ENCODE measurements at places on chromosomes 3 and 15.

GRCh38 chr15:49279521-49280456 lies 109.7 kb downstream of the GALK2 start:
- DNase-seq = no peak

- DNase-seq = no peak
These were observed 14.7 kb downstream of the EDEM1 start for GRCh38 chr3:5202222-5202621.

DNA sequence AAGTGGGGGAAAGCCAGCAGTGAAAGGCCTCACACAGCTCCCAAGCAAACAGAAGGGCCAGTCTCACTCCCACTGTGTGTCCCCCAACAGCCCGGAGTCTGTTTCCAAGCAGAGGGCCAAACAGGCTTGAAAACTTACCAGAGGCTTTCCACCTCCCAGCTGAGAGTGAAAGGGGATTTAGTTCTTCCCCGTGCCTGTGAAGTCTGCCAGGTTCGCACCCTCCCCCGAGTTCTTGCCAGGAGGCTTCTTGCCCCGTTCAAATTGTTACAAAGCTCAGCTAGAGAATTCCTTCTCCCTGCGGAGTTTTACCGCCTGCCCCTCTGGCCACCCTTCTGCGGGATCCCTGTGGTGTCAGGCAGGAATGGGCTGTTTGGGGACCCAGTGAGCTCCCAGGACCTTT lies 68.0 kb upstream of the WNT7A start:
- DNase-seq = no peak

GRCh38 chr3:145767909-145768308 lies 393.1 kb downstream of the PLOD2 start:
- no peak for DNase-seq

- no peak for DNase-seq
These were observed 86.8 kb upstream of the MEF2A start for GRCh38 chr15:99478977-99479376.

DNA sequence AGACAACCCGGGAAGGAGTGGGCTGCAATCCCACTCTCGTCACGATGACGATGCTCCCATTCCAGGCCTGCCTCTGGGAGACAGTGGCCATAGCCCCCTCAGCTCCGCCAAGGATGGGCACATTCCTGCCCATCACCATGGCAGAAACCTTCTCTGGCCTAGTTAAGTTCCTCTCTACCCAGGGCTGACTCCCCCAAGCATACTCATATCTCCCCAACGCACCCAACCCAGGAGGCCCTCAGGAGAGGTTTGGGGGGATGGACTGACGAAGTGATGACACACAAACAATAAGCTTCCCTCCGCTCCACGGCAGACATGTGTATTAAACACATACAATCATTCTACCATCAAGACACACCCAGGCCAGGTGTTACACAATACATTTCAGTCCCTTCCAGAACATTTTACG lies 60.1 kb downstream of the VGLL4 start:
- DNase-seq = no peak

GRCh38 chr3:138097192-138098172 lies 17.9 kb downstream of the DZIP1L start:
- no peak for DNase-seq

- no peak for DNase-seq
These were observed 16.8 kb downstream of the TNIK start for GRCh38 chr3:171443211-171443957.

- DNase-seq = no peak
These were observed 7.0 kb upstream of the NR2F2 start for GRCh38 chr15:96323319-96324145.

DNA sequence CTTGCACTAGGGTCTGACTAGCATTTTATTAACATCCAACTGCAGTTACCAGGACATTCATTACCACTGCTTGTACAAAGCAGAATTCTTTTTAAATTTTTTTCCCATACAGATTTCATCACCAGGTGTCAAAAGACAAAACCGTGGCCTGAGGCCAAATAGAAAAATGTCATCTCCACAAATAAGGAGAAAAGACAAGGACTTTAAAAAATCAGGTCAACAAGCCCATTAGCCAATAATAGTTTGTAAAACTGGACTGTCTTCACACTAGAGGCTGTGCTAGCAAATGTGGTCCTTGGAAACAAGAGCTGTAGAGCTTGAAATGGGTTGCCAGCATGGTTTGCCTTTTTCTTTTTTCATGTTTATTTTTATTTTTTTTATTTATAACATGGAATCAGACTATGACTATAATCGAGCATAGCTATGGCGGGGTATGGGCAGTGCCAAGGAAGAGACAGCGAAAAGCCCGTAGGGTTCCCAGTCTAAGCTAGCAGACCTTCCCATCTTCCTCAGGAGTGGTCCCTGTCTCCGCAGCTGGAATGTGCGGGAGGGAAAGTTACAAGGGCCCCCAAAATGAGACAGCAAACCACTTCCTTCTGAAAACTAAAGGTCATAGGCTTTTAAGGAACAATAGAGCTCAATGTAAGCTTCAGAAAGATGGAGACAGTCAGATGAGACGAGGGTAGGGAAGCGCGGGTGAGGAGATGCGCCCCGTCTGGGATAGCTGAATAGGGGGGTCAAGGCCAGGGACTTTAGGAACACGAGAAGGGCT lies 1.5 kb downstream of the PTPN9 start:
- DNase-seq = no peak

All from NCI-H2029 treated with DMSO at 0.1 percent for 48 hours (cell line).